ENCODE measurements at places on chromosomes 3 and 15.

DNA sequence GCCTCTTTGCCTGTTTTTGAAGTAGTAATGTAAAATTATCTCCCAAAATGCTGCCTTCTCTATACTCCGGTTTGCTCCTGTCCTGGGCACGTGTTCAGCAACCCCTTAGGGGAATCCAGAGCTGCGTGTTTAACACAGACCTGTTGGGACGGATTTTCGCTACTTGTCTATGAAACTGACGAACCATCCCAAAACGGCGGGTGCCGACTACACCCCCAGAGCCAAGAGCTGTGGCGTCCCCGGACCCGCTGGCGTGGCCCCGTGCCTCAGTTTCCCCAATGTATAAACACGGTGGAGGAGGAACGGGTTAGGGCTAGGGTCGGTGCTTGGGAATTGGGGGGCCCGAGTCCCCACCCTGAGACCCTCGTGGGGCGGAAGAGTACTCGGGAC lies 473 bp downstream of the FHIT start:
- DNase-seq, result no peak

- peak; percentile 62 for DNase-seq
Observed at GRCh38 chr15:40338041-40338657, 2.6 kb downstream of the CCDC9B start.

DNA sequence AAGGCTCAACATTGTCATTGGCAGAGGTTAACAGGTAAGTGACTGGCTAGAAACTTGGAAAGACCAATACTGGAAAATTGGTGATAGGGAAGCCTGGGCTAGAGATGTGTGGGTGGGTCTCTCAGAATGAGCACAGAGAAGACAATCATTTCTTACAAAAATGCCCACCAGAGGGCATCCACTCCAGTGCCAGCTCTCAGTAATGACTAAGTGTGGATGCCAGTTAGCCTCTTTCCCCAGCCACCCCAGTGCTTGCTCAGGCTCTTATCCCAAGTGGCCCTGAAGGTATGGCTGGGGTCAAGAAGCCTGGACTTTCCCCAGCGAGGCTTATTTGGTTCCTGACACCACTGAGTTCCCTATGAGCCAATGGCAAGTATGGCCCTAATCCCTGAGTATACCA lies 115.9 kb upstream of the ST8SIA2 start:
- DNase-seq, result no peak

DNA sequence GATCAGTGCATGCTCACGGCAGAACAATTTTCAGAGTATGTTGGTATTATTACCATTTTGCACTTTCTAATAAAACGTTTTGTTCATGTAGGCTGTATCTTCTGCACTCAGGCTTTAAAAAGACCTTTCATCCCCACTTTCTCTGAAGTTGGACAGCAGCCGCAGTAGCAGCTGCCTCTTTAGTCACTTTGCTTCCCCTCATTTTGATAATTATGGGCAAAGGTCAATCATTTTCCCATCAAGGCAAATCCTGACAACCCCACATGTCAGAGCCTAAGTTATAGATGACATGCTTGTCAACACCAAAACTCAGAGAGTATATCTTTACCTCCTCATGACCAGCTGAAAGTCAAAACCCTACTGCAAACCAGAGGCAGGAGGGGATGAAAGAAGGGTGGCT lies 99.7 kb downstream of the ROBO2 start:
- no peak for DNase-seq

GRCh38 chr3:21718161-21718765 lies 32.7 kb downstream of the ZNF385D start:
- DNase-seq, result no peak

DNA sequence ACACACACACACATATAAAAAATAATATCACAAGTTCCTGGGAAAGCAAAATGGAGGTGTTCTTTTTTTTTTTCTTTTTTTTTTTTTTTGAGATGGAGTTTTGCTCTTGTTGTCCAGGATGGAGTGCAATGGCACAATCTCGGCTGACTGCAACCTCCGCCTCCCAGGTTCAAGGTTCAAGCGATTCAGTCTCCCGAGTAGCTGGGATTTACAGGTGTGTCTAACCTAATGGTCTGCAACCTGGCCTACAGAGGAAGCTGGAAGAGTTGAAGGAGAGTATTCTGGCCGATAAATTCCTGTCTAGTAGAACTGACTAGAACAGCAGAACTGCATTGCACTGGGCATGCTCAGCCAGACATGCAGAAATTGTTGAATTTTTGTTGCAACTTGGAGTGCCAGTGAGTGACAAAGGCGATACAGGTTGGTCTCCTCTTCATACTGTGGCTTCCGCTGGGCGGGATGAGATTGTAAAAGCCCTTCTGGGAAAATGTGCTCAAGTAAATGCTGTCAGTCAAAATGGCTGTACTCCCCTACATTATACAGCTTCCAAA lies 22.4 kb upstream of the EIF4A2 start:
- no peak for DNase-seq

DNA sequence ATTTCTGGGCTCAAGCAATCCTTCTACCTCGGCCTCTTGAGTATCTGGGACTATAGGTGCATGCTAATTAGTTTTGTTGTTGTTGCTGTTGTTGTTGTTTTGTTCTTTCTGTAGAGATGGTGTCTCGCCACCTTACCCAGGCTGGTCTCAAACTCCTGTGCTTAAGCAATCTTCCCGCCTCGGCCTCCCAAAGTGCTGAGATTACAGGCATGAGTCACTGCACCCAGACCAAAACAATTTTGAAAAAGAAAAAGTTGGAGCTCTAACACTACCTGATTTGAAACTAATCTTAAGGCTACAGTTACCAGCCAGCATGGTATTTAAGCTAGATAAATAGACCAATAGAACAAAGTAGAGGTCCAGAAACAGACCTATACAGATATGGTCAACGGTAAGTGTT lies 29.8 kb downstream of the KPNA1 start:
- DNase-seq, result no peak

- DNase-seq, result no peak
Observed at GRCh38 chr3:5423523-5423922, 236.0 kb downstream of the EDEM1 start.
